ENCODE measurements at places on chromosomes 11 and 22.

DNA sequence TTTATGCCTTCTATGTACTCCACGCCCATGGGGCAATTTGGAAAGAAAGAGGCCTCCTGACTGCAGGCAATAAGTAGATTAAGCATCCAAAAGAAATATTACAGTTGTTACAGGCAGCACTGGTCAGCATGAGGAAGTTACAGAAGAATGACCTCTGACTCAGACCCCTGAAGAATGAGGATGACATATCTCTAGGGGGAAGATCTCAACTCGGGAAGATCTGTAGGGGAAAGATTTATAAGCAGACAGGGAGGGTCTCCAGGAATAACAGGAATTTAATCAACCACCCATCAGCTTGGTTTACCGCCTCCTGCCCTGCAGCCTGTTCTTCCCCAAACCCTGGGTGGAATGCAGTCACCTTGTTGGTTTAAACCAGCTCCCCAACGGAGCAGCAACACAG lies 58.0 kb downstream of the RCN1 start:
- DNase-seq, result no peak

- no peak for DNase-seq
Observed at GRCh38 chr11:65852508-65853245, 5.3 kb downstream of the CFL1 start.

GRCh38 chr11:120147094-120147949 lies 9.4 kb upstream of the TRIM29 start:
- DNase-seq, result no peak

DNA sequence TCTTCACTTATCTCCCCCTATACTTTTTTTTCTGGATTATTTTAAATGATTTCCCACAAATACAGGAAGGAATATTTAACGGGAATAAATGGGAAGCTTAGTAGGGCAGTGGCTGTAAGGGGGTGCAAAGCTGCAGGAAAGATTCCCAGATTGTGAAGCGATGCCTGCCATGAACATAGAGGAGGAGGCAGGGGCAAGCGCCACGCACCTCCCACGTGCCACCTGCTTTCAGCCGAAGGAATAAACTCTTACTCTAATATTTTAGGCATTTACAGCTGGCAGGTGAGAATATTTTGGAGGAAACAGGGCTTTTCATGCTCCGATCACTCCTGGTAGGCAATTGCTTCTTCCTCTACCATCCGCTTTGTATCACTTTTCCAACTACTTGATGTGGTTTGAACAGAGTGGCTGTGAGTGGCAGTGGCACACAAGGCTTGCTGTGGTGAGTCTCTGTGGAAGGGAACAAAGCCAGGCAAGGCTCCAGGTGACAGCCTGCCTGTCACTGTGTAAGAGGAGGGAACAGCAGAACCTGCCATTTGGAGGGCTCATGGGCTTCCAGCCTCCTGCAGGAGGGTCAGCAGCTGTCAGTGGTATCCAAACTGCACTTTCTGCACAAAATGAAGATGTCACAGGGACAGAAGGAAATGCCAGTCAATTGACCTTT lies 54.5 kb upstream of the PLET1 start:
- no peak for DNase-seq

GRCh38 chr11:33887886-33888285 lies 4.0 kb downstream of the LMO2 start:
- DNase-seq, result no peak

GRCh38 chr11:129788278-129788677 lies 27.4 kb upstream of the TMEM45B start:
- no peak for DNase-seq

GRCh38 chr11:70699294-70700221 lies 301.2 kb downstream of the CTTN start:
- DNase-seq, result no peak

DNA sequence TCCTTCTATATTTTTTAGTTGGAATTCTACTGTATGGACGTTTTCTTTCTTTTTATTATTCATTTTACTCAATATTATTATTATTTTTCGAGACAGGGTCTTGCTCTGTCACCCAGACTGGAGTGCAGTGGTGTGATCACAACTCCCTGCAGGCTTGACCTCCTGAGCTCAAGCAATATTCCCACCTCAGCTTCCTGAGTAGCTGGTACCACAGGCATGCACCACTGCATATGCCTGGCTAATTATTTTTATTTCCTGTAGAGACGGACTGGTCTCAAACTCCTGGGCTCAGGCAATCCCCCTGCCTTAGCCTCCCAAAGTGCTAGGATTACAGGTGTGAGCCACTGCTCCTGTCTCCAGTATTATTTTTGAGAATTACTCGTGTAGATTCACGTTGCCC lies 34.0 kb upstream of the CCDC134 start:
- no peak for DNase-seq

GRCh38 chr11:118088531-118088930 lies 1.8 kb upstream of the SMIM35 start:
- no peak for DNase-seq

- no peak for DNase-seq
Observed at GRCh38 chr22:46070215-46070802, 80.0 kb upstream of the PPARA start.

DNA sequence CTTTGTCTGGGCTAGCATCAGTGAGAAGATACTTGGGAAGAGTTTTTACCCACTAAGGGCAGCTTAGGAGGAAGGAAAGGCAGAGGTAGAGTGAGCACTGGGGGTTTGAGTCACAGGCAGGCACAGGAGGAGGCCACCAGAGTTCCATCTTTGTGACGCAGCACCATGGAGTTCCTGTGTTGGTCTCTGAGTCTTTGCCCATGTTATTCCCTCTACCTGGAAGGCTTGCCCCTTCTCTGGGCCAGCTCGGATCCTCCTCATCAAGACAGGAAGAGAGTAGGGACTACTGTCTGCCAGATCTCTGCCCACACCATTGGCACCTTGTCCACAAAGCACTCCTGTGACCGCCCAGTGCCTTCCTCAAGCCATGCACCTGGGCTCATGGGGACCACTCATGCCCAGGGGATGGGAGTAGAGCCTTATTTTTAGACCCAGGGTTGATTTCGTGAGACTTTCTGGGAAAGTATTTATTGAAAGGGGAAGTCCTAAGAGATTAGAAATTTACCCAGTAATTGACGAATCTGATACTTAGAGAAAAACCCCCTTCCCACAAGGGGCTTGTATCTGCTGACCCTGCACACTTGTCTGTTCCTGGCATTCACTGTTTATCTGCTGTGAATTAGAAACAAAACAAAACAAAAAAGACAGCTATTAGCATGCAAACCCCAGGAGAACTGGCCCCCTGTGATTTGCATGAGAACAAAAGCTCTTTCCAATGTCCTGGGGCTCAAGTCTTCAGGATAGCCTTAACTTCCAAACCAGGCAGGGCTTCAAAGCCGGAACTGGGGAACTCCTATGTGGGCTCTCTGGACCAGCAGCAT lies 35.9 kb upstream of the MYEOV start:
- DNase-seq, result no peak

- no peak for DNase-seq
Observed at GRCh38 chr11:125379981-125380380, 116.1 kb downstream of the FEZ1 start.

DNA sequence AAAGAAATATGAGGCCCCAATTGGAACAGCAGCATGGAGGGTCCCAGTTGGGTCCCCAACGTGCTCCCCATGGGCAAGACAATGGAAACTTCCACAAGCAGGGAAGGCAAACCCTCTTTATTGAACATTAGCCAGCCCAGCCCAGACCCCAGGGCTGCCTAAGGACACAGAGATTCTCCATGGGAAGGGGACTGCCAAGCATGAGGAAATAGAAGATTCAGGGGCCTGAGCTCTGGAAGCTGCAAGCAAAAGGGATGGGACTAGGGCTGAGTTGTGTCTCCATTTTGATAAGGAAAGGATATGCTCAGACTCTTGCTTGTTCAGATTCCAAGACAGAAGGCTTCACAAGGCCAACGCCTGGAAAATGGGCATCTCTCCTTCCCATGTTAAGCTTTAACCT lies 23.3 kb downstream of the TMEM218 start:
- no peak for DNase-seq

DNA sequence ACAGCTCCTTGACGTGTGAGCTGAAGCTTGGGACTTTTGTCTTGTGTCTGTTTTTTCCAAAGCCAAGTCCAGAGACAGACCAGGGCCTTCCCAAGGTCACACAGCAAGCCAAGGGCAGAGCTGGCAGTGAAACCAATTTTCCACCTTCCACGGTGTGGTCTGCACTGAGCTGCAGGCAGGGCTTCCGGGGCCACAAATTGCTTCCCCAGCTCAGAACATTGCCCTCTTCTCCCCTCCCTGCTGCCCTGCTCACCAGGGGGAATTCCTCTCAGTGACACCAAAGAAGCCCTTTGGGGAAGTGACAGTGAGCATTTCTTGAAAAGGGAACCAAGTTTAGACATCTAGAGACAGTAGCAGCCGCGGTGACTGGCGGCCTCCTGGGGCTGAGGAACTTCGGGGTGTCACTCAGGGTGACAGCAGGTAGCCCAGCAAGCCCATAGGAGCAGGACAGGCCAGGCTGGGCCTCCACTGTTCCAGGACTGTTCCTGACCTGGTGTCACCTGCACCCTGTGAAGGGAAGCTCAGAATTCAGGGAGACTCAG lies 9.2 kb downstream of the FXYD2 start:
- DNase-seq, result no peak

DNA sequence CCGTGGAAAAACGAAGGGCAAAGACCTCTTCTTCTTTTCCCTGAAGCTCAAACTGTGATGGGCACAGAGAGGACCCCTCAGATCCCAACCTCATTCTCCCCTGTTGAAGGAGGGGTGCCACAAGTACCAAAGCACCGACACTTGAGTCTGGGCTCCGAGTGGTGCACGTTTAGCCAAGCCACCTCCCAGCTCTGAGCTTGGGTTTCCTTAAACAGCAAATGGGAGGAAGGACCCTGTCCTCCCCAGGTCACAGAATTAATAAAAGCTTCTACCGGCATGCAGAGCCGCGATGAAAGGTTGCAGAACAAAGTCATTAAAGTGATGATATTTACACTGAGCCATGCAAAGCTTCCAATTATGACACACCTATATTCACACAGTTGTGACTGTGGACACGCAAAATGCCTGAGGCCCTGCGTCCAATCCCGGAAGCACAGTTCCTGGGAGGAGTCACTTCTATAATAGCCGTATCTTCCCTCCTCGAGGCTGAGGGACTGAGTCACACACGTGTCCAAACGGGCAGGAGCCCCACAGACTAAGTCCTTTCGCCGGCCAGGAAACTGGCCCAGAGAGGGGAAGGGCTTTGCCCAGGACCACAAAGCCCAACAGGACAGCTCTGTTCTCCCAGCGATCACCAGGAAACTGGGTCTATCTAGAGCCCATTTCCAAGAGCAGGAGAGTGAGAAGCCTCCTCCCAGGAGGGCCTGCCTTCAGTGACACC lies 922 bp upstream of the CSNK1E start:
- peak; percentile 95 for DNase-seq

GRCh38 chr11:37474889-37475288 lies 876.9 kb upstream of the RAG2 start:
- DNase-seq, result no peak

- DNase-seq, result no peak
Observed at GRCh38 chr11:28243061-28243460, 134.9 kb downstream of the METTL15 start.

- no peak for DNase-seq
Observed at GRCh38 chr11:123547180-123547579, 107.2 kb downstream of the SCN3B start.

DNA sequence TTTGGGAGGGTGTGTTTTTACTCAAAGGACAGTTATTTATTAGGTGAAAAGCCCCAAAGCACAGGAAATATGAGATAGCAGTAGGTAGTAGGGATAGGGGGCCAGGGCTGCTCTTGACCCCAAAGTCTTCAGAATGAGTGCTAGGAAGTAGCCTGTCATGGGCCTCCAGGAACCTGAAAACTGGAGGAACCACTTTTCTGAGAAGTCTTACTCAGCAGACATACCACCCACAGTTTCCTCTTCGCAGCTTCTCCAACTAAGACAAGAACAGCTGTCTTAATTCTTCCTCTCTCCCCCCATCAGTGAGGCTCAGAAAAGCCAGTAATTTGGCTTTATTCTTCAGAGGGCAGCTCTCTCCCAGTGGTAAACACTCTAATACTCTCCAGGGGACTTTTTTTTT lies 84.0 kb upstream of the CTSC start:
- no peak for DNase-seq

DNA sequence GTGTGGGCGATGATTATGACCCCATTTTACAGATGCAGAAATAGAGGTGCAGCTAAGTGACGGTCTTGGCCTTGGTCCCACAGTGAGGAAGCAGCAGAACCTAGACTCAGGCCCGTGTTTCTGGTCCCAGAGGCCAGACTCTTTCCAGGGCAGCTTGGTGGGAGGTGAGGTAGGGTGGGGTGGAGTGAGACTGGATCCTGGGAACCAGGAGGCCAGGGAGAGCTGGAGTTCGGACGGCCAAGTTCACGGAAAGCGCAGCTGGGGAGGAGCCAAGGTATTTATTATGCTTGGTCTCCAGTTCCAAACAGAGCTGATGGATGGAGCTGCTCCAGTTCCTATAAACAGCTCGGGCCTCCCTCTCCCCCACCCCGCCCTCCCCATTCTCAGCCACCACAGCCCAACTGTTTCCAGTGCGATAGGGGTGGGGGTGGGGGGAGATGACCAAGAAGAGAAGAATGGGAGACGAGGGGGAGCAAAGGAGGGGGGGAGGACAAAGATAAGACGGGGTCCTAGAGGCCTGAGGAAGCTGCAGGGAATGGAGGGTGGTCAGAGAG lies 16.2 kb downstream of the LRRC32 start:
- DNase-seq, result no peak

- DNase-seq, result no peak
Observed at GRCh38 chr11:92852946-92853345, 116.5 kb upstream of the MTNR1B start.

DNA sequence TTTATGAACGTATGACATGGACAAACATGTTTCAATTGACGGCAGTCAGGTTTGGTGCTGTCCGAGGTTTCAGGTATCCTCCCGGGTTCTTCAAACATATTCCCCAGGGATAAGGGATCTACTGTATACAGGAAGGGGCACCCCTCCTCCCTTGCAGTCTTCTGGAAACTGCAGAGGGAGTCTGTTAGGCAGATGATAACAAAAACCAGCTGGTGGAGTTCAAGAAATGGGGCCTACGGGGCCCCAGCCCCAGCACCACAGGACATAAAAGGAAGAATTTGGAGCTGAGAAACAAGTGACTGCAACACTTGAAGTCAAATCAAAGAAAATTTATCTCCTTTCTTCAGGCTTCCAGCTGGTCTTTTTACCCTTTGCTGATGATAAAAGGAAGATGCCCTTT lies 32.1 kb downstream of the SNU13 start:
- DNase-seq, result no peak

GRCh38 chr22:38873469-38874411 lies 1.7 kb upstream of the CBX6 start:
- no peak for DNase-seq

GRCh38 chr11:133403900-133404299 lies 128.4 kb downstream of the OPCML start:
- DNase-seq, result no peak

- DNase-seq, result no peak
Observed at GRCh38 chr11:69475866-69476471, 5.5 kb upstream of the LINC01488 start.

DNA sequence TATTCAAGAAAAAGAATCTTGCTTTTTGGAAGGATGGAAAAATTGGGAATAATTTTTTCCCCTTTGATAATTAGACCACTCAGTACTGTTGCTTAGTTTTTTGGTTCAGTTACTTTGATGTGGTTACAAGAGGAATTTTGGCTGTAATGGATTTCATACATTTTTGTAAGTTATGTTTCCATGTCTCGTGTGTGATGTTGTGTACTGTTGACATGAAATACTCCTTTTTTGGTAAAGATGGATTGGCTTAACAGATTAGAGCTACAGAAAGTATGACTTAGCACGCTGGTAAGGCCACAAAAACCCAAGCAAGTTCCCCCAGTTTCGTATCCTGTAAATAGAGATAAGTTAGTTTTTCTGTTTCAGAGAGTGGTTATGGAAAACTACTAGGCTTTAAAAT lies 11.9 kb downstream of the TBCEL start:
- DNase-seq, result no peak
